ENCODE measurements at places on chromosomes 5 and 9. TPM values are rescaled to one million over a fixed set of nuclear protein-coding genes. Genes with fewer than 3 reads are reported as not detected.

CMYA5 gene
- 0.30 TPM for total RNA-seq

TPPP gene
- total RNA-seq = 0.23 TPM

GRCh38 chr5:6762116-6762515 lies 48.9 kb downstream of the TENT4A start:
- DNase-seq = no peak

CKMT2 gene
- total RNA-seq = not detected

GPRIN1 gene
- 2.3 TPM for total RNA-seq

- DNase-seq = no peak
Measured at GRCh38 chr5:155605920-155606319, 592.4 kb downstream of the KIF4B start.

DNA sequence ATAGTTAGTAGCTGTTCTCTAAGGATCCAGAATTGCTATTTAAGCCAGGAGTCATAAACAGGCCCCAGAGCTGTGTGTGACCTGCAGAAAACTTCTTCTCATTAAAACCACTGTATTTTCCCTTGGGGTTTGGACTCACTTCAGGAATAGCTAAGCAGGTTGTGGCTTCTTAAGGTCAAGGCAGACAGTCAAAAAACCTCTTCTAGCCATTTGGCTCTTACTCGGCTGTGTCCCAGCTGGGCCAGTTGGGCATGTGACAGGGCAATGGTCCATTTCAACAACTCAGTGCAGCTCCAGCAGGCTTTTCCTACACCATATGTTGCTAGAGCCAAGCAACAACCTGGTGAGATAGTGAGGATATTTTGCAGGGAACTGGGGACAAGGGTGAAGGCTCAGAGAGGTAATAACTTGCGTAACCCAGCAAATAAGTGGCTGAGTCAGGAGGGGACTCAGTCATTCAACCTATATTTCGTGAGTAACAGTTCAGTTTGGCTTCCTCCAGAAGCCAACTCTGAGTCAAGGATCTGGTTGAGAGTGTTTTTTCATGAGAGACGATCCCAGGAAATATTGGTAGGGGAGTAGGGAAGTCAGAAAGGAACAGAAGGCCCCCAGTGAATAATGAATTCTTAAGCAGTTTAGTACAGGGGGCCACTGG lies 115.4 kb upstream of the PPP2R2B start:
- DNase-seq = no peak

SLC25A51 gene
- total RNA-seq = 29.8 TPM

- DNase-seq = no peak
Measured at GRCh38 chr9:130054325-130054786, 650 bp downstream of the GPR107 start.

TNPO1 gene
- 193 TPM for total RNA-seq

DNA sequence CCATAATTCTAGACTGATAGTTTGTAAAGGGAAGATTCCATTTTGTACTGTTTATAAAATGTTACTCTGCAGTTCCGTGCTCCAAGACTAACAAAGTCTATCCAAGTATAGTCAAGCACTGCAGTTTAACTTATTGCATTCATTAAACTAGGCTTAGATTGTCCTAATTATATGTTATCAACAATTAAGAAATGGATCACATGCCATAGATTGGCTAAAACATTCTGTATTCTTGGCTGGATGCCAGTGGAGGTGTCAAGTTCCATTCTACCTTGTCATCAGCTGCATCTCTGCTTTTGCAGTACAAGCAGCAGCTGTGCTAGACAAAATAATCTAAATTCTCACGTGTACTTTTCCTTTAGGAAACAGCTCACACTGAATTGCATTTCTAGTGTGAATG lies 69.4 kb upstream of the MEF2C start:
- no peak for DNase-seq
